Inflammatory macrophage (primary cell): ENCODE measurements at places on chromosomes 2 and 18.

DNA sequence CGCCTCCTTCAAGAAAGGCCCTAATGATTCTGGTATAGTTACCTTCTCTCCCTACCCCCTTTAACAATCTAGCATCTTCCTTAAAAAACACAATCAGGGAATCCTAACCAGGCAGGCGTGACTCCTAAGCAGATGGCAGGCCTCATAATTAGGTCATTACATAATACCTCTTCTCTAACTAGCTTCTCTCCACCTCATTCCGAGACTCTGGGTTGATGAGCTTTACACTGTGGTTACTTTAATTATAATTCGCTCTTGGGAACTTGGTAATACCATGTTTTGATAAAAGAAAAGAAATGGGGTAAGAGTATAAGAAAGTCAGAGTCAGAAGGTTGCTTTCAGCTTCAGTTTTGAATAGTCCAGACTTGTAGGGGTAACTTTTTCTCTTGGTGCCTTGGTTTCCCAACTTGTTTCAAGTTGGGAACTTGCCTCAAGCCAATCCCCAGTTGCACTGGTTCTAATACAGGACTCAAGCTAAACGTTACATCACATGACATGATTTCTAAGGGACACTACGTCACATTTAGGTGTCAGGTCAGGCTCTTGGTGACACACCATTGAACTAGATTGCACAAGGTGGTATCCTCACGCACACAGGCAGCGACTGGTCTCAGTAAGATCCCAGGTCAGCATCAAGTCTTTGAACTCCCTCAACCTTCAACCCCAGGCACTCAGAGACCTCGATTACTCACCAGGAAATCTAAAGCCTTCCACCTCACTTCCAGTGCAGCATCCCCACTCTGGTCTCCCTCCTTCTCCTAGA lies 59.2 kb downstream of the AAK1 start:
- peak; percentile 62 for DNase-seq

DNA sequence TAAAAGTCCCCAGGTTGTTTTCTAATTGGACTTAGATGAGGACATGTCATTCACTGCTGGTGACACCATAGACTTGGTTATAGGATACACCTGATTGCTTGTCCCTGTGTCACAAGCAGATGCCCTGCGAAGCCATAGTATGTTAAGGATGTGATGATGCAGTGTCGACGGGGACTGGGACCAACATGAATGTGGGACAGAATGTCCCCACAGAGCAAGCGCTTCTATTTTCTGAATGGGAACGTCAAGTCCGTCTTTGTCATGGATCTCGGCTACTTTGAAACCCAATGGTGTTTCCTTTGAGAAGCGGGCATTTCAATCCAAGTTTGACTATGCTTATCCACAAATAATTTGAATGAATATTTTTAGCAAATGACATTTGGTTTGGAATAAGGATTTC lies 2.1 kb downstream of the GCG start:
- no peak for DNase-seq

DNA sequence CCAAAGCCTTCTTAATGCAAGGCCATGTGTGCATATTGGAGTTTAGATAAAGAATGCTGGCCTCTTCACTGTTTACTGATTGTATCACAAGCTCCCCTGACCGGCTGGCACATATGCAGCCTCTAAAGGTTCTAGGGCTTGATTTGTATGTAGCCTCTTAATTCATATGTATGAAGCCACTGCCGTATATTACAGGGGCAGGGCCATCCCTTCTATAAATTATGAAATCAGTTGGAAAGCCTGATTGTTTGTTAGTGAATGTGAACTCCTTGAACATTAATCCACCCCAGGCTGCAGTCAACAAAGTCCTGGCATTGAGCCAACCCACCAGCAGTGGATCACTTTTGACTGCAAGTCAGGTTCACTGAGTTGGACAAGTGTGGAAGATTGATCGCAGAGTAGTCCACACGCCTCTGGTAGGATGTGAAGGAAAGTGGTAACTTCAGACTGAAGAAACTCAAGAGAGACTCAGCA lies 61.6 kb upstream of the PARD3B start:
- no peak for DNase-seq

GRCh38 chr2:233982421-233983121 lies 65.4 kb downstream of the TRPM8 start:
- DNase-seq = no peak

DNA sequence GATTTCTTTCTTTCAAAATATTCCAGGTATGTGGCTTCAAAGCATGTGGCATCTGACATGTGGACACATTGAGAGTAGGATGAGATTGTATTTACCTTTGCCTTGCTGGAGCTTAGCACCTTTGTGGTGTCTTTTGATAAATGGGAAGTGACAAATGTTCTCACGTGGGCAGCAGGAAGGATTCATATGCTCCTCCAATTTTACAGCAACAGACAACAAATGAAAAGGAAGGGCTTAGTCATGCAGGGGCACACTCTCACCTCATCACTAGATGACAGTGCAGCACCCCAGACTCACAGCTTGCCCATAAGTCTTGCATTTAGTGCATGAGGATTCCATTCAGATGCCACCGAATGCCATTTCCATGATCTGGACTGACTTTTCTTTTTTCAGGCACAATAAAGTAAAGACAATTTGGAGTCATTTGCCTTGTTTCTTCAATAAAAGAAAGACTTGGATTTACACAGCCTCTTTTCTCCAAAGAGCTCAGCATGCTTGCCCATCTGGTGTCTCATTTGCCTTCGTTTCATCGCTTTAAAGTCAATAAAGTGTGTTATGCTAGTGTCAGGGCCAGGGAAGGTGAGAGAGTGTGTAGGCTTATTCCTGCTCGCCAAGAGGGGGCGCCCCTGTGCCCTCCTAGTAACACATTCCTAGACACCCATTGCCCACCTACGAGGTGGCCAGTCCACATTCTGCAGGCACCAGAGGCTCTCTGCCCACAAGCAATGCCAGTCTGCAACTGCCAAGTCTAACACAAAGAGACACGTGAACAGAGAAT lies 39.6 kb upstream of the DAPL1 start:
- DNase-seq = no peak

- DNase-seq = peak; percentile 28
Observed at GRCh38 chr2:85257359-85257969, 70.3 kb downstream of the TGOLN2 start.

GRCh38 chr2:9336576-9337314 lies 86.6 kb downstream of the ITGB1BP1 start:
- no peak for DNase-seq

GRCh38 chr2:104897515-104898184 lies 43.7 kb downstream of the POU3F3 start:
- no peak for DNase-seq

- DNase-seq = no peak
Observed at GRCh38 chr2:2286592-2286991, 44.5 kb downstream of the MYT1L start.

DNA sequence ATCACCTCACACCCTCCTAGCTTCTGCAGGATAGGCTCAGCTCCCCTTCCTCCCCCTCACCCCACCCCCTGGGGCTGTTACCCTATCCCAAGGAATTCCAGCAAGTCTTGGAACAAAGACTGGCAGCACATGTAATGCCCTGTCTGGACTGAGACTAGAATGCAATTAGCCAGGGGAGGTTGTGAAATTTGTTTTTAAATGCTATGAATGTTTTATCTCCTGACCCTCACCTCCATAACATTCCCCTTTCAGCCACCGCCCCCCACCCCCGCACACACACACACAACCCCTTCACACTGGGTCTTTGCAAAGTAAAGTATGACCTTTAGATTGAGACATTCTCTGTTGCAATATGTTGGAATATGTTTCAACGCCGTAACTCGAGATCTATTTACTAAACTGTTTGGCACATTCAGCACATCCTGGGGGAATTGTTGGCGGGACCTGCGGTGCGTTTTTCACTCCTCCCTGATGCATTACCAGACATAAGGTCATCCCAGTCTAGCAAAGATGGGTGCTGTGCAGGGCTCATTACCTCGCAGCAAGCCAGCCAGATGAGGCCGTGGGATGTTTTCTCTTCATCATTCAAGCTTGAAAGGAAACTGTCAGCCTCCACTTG lies 290.7 kb upstream of the SLC14A2 start:
- no peak for DNase-seq

DNA sequence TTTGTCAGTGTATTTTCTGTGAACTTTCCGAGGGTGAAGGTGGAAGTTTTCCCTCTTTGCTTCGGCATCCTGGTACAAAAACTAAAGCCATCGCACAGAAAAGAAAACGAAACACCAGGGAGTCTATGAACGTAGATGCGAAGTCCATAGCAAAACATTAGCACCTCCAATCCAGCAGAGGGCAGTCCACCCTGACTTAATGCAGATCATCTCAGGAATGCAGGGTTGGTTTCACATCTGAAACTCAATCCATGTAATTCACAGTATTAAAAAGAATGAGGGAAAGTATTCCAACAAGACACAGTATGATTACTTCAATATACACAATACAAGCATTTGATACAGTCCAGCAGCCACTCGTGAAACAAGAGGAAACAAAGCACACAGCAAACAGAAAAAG lies 70.8 kb downstream of the RTP5 start:
- peak; percentile 11 for DNase-seq

DNA sequence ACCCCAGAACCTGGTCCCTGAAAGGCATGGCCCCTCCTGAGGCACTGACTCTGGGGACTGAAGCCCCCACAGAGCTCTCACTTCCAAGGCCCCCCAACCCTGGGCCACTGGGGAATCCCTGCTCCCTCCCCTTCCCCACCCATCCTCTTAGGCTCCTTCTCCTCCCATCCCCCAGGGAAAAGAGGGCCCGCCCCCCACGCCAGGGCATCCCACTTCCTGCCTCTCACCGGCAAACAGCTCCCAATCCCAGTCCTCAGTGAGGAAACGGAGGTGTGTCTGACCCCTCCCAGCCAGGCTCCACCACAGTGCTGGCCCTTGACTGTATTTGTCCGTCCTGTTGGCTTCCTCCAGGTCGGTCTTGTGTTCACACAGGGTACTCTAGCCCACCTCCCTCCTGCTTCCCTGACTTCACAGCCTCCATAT lies 35.0 kb upstream of the PTMA start:
- DNase-seq = no peak

DNA sequence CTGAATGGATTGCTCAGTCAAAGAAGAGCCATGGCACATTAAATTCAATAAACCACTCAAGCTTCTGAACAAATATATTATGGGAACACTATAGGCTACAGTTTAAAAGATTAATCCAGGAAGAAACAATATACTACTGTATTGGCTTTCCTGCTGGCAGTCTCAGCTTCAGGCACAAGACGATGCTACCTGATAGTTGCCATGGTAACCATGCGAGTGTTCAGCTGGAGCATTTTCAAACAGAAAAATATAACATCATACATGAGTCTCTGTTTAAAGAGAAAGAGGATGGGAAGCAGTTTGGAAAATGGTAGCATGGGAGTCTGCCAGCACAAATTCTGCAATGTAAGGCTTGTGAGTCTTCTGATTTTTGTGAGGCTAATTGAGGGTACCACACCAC lies 65.9 kb upstream of the CPO start:
- DNase-seq = no peak

GRCh38 chr2:60354713-60355112 lies 198.7 kb downstream of the BCL11A start:
- no peak for DNase-seq

DNA sequence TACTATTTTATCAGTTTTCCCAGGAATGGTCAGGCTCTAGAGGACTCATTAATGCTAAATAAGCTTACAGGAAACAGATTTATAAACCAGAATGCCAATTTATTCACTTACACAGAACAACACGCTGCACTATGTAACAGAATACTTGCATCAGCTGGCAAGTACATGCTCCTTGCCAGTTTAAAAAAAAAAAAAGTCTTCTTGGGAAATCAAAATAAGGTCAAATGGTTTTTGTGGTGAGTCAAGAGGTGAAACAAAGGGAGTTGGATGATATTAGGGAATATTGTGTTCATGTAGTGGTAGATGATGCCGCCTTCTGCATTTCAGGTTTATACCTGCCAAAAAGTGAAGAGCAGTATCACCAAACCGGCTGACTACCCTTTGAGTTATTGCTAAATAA lies 1322.1 kb upstream of the ZEB2 start:
- no peak for DNase-seq

GRCh38 chr2:166357068-166357949 lies 18.4 kb downstream of the SCN9A start:
- DNase-seq = no peak

GRCh38 chr2:74688881-74689280 lies 34.8 kb downstream of the SEMA4F start:
- no peak for DNase-seq

GRCh38 chr2:233801357-233802131 lies 23.4 kb downstream of the MROH2A start:
- DNase-seq = no peak

GRCh38 chr2:135993421-135993820 lies 8.0 kb upstream of the DARS1 start:
- DNase-seq = no peak

DNA sequence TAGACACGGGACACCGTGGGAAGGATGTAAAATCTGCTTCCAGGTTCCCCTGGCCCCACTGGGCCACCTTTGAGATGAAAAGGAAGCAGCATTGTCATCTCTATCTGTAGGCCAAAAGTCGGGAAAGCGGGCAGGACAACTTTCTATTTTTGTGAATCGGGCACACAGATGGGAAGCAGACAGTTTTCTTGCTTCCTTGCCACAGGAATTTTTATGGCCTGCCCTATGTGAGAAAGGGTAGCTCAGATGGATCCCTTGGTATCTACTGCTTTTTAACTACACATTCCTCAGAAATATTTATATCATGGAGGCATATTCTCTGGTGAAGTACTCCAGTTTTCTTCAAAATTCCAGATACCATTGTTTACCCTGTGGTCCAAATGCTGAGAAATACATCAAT lies 735.5 kb downstream of the CBLN2 start:
- DNase-seq = no peak

- no peak for DNase-seq
Observed at GRCh38 chr2:3287896-3288295, 89.7 kb downstream of the EIPR1 start.

DNA sequence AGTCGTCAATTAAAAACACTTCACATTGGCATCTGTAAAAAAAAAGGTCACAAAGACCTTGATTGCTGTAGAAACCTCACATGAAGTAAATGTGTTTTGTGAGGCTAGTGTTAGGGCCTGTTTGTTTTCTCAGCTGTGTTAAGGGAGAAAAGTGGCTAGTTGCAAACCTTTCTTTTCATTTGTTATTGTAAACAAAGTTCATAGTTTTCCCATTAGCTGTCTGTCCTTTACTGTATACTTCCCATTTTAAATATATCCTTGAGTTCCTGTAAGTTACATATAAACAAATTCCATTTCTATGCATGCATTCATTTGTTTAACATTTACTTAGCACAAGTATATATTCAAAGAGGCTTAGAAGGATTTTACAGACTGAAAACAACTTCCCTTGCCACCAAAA lies 1250.2 kb downstream of the LRP1B start:
- no peak for DNase-seq
